Hypothalamus (tissue), 51 donors: ENCODE measurements at places on chromosomes 1 and 21.
A peak's percentile ranks its signal among the peaks of the same experiment; 100 is the strongest.

DNA sequence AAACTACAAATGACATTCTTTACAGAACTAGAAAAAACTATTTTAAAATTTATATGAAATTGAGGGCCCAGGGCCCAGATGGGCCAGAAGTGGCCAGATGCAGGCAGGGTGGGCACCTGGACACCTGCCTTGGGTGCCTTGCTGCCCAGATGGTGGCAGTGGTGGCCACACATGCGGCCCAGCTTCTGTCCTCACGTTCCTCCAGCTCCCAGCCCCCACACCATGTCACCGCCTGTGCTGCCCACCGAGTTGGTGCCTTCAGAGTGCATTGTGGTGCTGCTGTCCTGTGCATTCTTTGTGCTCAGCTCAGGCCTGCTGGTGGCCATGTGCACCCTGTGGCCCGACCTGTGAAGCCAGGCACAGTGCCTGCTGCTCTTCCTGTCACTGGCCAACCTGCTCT is 216.8 kb upstream of the CXADR start:
- DNase-seq, result no peak

- no peak for DNase-seq
Observed at GRCh38 chr1:198019126-198019525, 102.0 kb downstream of the LHX9 start.

GRCh38 chr1:46363121-46363520 is 22.5 kb downstream of the NSUN4 start:
- no peak for DNase-seq

GRCh38 chr1:115329965-115330364 is 8.1 kb downstream of the NGF start:
- no peak for DNase-seq

DNA sequence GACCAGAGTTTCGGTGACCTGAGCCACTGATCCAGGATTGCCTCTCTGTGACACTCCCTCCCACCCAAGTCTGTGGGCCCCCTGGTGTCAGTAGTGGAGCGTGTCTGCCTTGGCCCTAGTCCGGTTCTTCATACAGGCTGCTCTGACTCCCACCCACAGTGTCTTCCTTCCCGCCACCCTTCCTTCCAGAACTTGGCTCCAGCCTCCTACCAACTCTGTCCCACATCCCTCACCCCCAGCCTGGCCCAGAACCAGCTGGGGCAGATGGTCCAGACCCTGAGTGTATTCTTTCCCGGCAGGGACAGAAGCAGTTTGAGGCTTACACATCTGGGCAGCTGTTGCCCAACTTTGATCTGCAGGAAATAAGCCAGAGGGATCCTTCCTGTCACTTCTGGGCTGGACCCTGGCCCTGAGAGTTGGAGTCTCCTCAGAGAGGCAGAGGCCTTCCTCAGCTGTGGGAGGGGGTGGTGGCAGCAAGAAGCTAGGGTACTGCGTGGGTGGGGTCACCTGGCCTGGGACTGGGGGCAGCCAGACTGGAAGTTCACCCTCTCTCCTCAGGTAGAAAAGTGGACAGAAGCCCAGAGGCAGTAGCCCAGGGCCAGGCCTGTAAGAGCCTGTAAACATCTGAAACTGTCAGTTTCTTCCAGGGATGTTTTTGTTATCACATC is 43.1 kb upstream of the EPS8L3 start:
- DNase-seq, result no peak

DNA sequence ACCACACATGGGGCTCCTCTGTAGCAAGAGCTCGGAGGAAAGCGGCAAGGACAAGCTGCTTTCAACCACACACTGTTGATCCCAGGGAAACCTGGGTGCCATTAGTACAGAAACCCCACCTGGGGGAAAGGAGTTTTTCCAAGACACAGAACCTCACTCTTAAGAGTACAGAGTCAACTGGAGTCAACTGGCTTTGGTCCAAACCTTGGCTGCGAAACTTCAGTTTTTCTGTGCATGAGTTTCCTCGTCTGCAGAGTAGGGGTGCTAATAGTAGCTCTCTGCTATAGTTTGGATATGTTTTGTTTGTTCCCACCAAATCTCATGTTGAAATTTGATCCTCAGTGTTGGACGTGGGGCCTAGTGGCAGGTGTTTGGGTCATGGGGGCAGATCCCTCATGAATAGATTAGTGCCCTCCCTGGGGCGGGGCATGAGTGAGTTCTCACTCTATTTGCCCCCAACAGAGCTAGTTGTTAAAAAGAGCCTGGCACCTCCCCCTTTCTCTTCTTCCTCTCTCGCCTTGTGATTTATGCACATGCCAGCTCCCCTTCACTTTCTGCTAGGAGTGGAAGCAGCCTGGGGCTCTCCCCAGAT is 161.1 kb downstream of the PIGK start:
- no peak for DNase-seq

DNA sequence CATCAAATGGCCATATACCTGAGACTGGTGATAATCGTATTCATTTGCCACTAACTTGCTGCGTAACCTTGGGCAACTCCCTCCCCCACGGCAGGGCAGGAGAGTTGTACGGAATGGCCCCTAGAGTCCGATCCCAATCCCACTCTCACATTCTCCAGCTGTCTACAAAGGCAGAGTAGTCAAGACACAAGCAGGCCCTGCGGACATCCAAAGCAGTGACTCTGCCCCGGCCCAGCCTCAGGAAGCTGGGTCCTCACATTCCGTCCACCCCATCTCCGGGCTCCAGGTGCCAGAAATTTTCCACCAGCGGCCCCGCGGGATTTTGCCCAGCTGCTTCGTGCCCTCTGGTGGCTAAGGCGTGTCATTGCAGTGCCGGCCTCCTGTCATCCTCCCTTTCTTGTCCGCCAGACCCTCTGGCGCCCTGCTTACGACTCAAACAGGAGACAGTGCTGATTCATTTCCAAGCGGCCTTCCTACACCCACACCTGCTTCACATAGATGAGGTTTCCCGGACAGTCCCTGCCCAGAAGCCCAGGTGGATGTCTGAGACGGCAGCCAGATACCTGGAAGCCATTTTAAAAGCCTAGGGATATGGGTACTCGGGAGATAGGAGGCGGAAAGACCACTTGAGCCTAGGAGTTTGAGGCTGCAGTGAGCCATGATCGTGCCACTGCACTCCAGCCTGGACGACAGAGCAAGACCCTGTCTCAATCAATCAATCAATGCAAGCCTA is 2.9 kb upstream of the S100A2 start:
- DNase-seq, result peak; percentile 74

DNA sequence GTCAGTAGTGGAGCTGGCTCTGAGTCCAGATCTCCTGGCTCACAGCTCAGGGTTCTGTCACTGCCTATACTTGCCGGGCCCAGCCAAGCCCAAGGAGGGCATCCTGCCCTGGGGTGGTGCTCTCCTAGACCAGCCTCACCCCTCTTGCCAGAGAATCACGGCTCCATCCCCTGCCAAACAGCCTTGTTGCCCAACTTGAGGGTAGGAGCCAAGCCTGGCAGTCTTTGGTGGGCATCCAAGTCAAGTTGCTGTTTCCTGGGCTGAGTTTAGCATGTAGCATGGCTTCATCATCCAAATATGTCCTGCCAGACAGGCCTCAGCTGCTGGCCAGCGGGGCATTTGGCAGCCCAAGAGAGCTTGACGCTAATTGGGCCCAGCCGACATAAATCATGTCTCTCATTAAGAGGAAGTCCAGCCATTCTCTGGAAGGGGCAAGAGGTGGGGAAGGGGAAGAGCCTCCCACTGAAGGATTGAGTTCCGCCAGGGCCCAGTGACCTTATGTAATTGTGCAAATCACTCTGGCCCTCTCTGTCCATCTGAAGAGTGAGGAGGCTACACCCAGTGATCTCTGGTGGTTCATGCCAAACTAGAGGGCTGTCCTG is 22.6 kb upstream of the TRABD2B start:
- no peak for DNase-seq
